ENCODE measurements at places on chromosomes 16 and 17.

DNA sequence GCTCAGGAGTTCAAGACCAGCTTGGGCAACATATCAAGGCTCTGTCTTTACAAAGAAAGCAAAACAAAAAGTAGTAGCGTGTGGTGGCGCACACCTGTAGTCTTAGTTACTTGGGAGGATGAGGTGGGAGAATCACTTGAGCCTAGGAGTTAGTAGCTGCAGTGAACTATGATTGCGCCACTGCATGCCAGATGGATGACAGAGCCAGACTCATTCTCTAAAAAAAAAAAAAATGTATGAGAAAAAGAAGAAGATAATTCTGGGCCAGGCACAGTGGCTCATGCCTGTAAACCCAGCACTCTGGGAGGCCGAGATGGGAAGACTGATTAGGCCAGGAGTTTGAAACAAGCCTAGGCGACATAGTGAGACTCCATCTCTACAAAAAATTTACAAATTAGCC is 28.5 kb downstream of the STAT5B start:
- no peak for DNase-seq

- no peak for DNase-seq
These were observed 743 bp downstream of the ZNF624 start for GRCh38 chr17:16652847-16653366.

DNA sequence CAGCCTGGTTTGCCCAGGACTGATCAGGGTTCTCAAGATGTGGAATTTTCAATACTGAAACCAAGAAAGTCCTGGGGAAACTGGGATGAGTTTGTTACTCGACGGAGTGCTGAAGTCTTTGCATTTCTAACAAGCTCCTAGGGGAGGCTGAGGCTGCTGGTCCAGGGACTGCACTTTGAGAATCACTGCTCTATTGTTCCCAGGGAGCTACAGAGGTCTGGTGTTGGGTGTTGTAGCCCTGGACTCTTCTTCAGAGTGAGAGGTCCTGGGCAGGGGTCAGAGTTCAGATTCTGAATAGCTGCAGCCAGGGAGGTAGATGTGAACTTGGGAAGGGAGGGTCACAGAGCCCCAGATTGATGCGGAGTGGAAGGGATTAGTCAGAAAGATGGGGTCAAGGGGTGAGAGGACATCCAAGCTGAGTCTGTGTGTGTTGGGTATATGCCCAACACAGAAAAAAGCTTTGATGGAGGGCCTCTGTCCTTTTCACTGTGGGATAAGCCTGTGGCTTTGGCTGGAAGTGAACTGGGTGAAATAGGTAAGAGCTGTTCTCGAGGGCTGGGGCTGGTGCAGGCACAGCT is 14.1 kb downstream of the TMEM238L start:
- no peak for DNase-seq

DNA sequence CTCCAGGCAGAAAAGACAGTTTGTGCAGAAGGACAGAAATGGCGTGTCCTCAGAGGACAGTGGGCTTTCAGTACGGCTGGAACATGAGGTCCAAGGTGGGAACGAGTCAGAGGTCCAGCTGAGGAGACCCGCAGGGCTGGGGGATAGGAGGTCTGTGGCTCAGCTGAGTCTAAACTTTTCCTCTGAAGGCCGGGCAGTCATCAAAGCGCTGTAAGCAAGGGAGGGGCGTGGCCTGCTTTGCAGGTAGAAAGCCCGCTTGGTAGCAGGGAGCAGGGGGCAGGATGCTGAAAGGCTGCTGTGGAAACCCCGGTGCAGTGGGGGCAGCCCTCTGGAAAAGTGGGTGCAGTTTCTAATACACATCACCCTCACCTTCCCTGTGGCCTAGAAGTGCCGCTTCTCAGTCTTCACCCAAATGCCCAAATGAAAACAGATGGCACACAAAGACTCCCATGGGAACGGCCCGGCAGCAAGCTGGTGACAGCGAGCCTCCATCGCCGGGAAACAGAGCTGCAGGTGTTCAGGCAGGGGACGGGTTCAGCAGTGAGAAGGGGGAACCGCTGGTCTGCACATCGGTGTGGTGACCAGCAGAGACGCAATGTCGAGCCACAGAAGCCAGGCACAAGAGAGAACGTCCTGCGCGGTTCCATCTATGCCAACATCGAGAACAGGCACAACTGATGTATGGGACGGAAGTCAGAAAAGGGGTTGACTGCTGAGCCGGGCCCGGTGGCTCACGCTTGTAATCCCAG is 12.2 kb upstream of the OSGIN1 start:
- DNase-seq, result no peak

DNA sequence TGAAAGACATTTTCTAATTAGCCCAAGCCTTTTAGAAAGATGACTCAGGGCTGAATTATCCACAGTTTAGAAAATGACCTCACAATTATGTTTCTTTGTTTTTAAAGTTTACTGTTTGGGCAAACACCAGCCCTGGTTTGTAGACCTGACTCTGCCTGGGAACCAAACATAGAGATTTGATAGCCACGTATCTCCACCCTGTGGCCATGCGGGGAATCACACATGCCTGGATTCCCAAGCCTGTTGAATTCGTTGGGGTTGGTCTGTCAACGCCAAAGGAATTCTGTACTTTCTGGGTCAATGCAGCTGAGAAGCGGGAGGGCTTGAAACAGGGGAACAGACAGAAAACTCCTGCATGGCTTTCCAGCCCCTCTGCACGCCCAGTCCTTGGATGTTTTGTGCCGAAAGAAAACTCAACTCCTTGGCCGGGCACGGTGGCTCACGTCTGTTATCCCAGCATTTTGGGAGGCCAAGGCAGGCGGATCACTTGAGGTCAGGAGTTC is 26.9 kb downstream of the CD300A start:
- peak; percentile 26 for DNase-seq

- DNase-seq, result no peak
These were observed 332.0 kb downstream of the CBLN1 start for GRCh38 chr16:48949636-48950035.

DNA sequence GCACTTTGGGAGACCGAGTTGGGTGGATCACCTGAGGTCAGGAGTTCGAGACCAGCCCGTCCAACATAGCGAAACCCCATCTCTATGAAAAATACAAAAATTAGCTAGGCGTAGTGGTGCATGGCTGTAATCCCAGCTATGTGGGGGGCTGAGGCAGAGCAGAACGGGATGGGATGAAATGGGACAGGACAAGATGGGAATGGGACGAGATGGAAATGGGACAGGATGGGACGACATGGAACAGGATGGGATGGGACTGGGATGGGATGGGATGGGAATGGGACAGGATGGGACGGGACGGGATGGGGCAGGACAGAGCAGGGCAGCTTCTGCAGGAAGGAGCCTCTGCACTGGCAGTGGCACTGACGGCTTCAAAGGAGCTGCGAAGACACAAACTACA is 106.1 kb downstream of the ANKRD11 start:
- DNase-seq, result no peak

- no peak for DNase-seq
These were observed 47.3 kb downstream of the CCDC42 start for GRCh38 chr17:8697323-8697741.

GRCh38 chr17:11094331-11094730 is 146.7 kb upstream of the SHISA6 start:
- no peak for DNase-seq

GRCh38 chr17:3256575-3256974 is 41.6 kb downstream of the OR3A1 start:
- no peak for DNase-seq

DNA sequence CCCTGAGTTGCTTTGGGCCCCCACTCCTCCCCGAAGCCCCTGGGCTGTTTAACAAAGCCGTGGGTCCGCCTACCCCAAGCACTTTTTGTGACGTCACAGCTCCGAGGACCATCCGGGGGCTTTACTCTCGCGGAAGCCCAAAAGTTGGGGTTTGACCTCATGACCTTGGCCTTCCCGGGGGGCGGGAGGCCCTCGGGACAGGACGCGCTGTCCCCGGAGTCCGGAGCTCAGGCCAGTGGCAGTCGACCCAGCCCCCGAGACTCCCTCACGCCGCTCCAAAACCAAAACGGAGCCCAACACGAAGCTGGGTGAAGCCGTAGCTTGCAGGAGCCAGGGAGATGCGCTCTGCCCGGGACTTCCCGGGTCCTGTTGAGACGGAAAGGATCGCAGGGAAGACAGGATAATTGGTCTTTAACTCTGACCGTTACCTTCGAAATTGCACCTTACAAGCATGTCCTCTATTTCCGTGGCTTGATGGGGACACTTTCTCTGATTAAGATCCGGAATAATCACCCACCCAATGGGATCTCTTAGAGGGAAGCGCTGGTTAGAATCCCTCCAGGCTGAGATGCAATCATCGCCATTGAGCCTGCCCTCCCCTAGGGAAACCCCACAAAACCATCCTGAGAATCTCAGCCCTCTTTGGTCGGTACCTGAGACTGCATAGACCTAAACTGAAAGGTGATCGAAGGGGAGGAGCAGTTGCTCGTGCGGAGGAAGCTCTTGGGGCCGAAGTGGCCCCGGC is 4.9 kb upstream of the SOX9 start:
- no peak for DNase-seq

GRCh38 chr16:58649707-58650106 is 20.1 kb upstream of the CNOT1 start:
- no peak for DNase-seq

DNA sequence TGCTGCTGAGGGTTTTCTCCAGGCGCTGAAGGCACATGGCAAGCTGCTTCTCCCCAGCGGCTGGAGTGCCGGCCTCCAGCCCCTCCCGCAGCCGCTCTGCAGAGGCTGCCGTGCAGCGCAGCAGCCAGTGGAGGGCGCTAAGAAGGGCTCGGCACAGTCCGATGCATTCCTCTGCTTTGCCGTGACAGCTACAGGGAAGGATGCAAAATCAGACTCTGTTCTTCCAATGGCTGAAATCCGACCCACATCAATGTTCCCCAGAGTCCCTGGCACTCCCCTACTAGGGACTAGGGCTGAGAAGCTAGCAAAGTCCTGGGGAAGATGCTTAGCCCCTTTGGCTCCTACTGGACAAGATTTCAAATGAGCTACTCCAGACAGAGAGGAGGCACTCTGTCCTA is 19.0 kb downstream of the MED24 start:
- DNase-seq, result no peak

DNA sequence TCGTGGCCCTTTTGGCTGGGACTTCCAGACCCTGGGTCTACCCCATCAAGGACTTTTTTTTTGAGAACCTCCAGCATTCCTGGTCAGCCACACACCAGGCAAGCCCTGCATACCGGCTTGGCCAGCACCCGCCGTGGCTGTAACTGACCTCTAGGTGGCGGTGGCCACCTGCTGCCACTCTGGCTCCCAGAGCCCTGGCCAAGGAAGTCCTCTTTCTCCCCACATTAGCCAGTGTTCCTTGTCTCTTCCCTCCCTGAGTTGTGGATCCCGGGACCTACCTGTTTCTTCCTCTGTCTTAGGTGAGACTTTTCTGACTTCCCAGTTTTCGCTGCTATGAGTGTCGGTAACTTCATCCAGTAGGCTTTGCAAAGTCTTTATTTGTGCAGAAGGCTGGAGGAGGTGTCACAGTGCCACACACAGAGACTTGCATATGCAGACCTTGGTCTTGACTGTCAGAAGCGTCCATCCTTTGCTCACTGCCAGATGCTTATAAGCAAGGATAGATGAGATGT is 348.3 kb downstream of the CPPED1 start:
- DNase-seq, result no peak

DNA sequence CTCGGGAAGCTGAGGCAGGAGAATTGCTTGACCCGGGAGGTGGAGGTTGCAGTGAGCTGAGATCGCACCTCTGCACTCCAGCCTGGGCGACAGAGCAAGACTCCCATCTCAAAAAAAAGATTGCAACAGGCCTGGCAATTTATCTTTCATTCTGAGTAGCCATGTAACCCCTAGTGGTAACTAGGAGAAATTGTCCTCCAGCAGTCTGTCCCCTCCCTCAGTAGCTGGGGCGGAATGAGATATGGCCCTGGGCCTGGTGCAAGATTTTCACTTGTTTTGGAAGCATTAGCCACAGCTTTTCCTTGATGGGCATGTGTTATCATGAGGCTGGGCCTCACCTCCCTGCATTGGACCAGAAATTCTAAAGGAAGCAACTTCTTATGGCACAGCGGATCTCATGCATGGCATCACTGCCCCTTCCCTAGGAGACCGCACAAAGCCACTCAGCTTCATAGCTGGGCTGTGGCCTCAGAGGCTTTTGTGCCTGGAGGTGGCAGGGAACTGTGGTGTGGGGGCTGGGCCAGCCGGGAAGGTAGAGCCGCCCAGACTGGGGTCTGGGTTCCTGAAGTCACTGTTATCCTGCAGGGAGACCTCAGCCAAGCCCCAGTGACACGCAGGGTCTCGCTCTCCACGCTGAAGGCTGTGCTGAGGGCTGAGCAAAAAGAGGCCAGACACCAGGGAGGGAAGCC is 13.4 kb downstream of the NATD1 start:
- DNase-seq, result no peak

DNA sequence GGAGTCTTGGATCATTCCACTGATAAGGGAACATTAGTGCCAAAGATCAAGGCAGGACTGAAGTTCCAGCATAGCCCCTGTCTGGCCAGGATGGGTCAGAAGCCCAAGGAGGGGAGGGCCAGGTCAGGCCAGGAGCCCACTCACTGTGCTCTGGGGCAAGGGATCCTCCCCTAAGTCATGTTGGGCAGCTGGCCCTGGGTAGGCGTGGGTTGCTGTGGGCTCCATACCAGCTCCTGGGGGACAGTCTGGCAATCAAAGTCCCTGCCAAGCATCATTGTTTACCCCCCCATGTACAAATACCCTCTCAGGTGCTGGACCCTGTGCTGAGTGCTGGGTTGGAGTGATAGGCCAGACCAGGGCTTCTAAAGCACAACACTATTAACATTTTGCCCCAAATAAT is 130.5 kb downstream of the IRX5 start:
- DNase-seq, result no peak

- DNase-seq, result no peak
These were observed 214.9 kb downstream of the CEP112 start for GRCh38 chr17:65977041-65977440.

- no peak for DNase-seq
These were observed 28.7 kb upstream of the RSL1D1 start for GRCh38 chr16:11880007-11880406.

DNA sequence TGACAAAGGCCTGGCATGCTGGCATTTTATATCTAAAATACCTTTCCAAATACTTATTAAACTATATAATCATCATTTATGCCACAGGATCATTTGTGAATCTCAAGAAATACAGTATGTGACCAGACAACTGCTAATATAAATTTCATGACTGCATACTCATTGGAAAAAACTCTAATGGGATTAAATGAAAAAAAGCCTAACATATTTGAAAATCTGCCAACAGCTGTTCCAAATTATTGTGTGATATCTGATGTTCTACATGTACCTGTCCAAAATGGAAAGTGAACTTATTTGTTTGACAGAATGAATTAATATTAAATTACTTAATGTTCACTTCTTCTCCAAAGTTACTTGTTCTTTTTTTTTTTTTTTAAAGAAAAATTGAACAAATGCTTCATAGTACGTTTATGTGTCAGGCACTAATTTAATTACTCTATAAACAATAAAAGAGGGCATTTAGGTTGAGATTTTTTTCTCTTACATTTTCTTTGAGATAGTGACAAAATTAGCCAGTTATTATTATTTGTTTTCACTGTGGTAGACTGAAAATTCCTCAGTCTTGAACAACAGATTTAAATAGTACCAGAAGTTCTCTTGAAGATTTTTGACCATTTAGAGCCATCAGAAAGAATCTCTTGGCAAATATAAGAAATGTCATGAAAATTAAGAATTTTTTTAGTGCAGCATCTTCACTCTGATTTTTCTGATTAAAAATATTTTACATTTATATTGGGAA is 114.0 kb downstream of the FTO start:
- no peak for DNase-seq

GRCh38 chr17:78883089-78883532 is 19.9 kb downstream of the CEP295NL start:
- no peak for DNase-seq

Measured in activated naive CD8-positive, alpha-beta T cell treated with anti-CD3 and anti-CD28 coated beads, Interleukin-2, amount 50 U/mL, for 16 hours (primary cell).